ENCODE measurements at places on chromosomes 7 and 10.

DNA sequence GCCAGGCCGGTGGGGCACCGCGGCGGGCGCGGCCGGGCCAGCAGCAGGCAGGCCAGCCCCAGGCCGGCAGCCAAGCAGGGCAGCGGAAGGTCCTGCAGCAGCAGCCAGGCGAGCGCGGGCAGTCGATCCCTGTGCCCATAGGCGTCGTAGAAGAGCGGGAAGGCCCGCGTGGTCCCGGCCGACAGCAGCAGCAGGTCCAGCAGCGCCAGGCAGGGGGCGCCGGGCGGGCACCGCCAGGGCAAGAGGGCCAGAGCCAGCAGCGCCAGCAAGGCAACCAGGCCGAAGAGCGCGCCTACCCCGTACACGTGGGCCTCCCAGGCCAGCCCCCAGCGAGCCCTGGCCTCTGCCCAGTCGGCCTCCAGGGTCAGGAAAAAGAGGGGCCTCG, 8.4 kb upstream of the RBM28 start:
- DNase-seq: no peak

- no peak for DNase-seq
Measured at GRCh38 chr7:159026271-159027055, 118.2 kb downstream of the VIPR2 start.

DNA sequence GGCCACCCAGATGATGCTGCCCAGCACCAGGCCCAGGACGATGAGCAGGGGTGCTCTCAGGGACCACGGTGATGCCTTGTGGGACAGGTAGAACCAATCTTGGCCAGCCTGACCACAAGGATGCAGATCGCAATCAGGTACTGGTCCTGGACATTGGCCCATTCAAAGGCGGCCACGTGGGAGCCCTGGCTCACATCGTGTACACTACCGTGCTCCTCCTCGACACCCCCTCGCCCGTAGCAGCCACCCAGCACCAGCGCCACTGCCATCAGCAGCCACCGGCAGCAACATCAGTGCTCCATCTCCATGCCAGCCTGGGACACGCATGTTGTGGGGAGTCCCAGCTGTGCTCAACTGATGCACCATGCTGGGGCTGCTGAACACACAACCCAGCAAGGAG, 39.0 kb downstream of the AGAP6 start:
- DNase-seq: no peak

DNA sequence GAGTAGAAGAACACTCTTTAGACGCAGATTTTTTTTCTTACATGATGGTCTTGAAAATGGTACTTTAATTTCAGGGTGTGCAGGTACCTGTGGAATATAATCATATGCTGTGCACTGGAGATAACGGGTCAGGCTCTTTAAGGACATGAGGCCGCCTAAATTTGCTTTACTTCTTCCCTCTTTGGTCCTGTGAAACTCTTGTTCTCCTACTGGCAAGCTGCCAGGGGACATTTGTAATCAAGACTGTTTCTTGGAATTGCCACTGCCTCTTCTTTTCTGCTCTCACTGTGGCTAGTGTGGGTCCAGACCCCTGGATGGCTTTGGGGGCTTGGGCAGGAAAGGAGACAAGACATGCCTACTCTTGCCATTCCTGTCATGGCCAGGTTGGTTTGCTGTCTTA, 146.0 kb downstream of the SND1 start:
- DNase-seq: no peak

DNA sequence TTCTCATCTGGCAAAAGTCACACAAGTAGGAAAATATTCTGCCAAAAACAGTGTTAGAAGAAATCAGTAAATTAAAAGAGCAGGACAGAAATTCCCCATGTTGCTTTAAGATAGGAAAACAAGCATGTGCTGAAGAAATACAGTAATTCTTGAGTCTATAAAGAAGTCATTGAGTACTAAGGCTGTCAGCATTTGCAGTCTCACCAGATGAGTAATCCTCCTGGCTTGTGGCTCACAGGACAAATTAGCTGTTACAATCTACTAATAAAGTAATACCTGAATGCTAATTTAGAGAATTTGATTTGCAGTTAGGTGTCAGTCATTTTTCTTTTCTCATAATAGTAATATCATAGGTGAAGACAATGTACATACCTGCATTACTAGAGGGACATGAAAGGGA, 1158.9 kb upstream of the CELF2 start:
- no peak for DNase-seq

- DNase-seq: no peak
Measured at GRCh38 chr7:30977896-30978564, 14.3 kb downstream of the GHRHR start.

- no peak for DNase-seq
Measured at GRCh38 chr7:156842740-156843140, 50.2 kb downstream of the LMBR1 start.

GRCh38 chr10:1451362-1451888, 285.9 kb downstream of the ADARB2 start:
- DNase-seq: no peak

- DNase-seq: no peak
Measured at GRCh38 chr10:128268015-128268722, 141.9 kb upstream of the MKI67 start.

GRCh38 chr7:17384400-17384799, 85.9 kb downstream of the AHR start:
- no peak for DNase-seq

- no peak for DNase-seq
Measured at GRCh38 chr7:127532151-127532550, 53.2 kb downstream of the GCC1 start.

All from stromal cell of bone marrow (primary cell).